ENCODE measurements at places on chromosomes 6 and 20. TPM values are rescaled to one million over a fixed set of nuclear protein-coding genes. Genes with fewer than 3 reads are reported as not detected.

DNA sequence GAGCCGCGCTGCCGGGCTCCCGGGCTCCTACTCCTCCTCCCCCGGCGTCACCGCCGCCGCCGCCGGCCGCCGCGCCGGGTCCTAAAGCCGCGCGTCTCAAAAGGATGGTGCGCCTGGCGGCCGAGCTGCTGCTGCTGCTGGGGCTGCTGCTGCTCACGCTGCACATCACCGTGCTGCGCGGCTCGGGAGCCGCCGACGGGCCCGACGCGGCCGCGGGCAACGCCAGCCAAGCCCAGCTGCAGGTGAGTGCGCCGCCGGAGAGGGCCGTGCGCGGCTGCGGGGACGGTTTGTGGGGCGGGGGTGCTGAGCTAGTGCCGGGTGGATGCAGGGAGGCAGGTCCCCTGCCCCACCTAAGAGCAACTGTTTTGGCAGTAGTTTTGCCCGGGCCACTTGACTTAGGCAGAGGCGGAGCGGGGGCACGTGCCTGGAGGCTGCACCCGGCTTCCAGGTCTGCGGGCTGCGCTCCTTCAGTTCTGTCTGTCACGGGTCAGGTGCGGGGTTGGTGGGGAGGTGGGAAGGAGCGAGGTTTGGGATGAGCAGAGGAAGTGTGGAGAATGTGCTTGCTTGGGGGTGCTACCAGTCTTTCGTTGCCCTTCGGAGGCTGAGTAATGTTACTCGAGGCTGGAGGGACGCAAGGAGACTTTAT is 722 bp downstream of the ISM1 start:
- H3K4me1 ChIP-seq: no peaks in the 10 kb centered on the region
- peak overlapping the region; percentile 88 for H3K27ac ChIP-seq
- H3K4me3 ChIP-seq: peak overlapping the region; percentile 66
- H3K36me3 ChIP-seq: no peaks in the 10 kb centered on the region
- peak; percentile 42 for DNase-seq

- H3K4me1 ChIP-seq: no peaks in the 10 kb centered on the region
- DNase-seq: no peak
- H3K36me3 ChIP-seq: no peaks in the 10 kb centered on the region
- no peak overlapping the region for H3K4me3 ChIP-seq
- no peak overlapping the region for H3K27ac ChIP-seq
Observed at GRCh38 chr20:10387686-10388085, 46.3 kb downstream of the MKKS start.

GRCh38 chr6:6829872-6830685 is 241.6 kb downstream of the LY86 start:
- no peak overlapping the region for H3K4me3 ChIP-seq
- no peaks in the 10 kb centered on the region for H3K4me1 ChIP-seq
- no peaks in the 10 kb centered on the region for H3K27me3 ChIP-seq
- no peak for DNase-seq
- no peaks in the 10 kb centered on the region for H3K36me3 ChIP-seq

GRCh38 chr20:59611286-59611685 is 6.9 kb downstream of the PHACTR3 start:
- no peak for DNase-seq
- no peak overlapping the region for H3K27ac ChIP-seq
- no peaks in the 10 kb centered on the region for H3K4me1 ChIP-seq
- H3K27me3 ChIP-seq: peaks cover 32% of the 10 kb centered on the region

DNA sequence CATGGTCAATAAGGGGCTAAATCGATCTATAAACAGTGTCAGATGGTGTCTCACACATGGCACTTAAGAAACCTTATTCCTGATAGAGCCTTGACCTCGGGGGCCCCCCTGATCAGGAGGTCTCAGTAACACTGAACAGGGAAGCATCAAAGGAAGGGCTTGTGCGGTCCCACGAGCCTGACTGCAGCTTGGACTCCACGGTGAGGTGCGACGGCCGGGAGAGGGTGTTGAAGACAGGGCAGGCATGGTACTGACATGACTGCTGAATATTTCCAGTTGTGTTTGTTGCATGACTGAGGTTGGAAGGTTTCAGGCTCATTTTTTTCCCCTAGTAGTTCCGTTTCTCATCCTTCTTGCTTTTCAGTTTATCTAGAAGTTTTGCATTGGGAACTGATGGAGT is 107.1 kb upstream of the JAG1 start:
- no peaks in the 10 kb centered on the region for H3K27me3 ChIP-seq
- H3K36me3 ChIP-seq: no peaks in the 10 kb centered on the region
- DNase-seq: no peak
- no peak overlapping the region for H3K27ac ChIP-seq
- no peak overlapping the region for H3K4me3 ChIP-seq

GRCh38 chr6:149233056-149233715 is 84.3 kb upstream of the TAB2 start:
- no peak for DNase-seq
- H3K27me3 ChIP-seq: no peaks in the 10 kb centered on the region
- peak overlapping the region; percentile 20 for H3K27ac ChIP-seq
- H3K36me3 ChIP-seq: no peaks in the 10 kb centered on the region
- no peaks in the 10 kb centered on the region for H3K4me1 ChIP-seq
- H3K4me3 ChIP-seq: no peak overlapping the region

DNA sequence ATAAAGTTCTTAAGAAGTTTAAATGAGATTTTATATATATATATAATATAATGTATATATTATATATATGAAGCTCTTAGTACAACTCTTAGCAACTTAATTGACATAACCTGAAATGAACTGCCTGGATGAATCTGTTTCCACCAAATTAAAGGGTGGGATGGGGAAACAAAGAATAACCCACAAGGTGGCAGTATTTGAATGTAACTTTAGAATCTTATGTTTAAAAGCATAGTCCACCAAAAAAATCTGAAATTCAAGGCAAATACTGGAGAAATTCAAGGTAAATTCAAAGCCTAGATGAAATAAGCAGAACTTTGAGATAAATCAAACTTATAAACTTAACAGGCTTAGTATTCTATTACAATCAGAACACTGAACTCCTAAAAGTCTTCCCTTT is 4.4 kb upstream of the IBTK start:
- no peaks in the 10 kb centered on the region for H3K36me3 ChIP-seq
- H3K27me3 ChIP-seq: no peaks in the 10 kb centered on the region
- no peak overlapping the region for H3K27ac ChIP-seq
- no peak for DNase-seq

GRCh38 chr20:9739991-9740390 is 98.9 kb downstream of the PAK5 start:
- H3K27me3 ChIP-seq: no peaks in the 10 kb centered on the region
- H3K27ac ChIP-seq: no peak overlapping the region
- H3K4me1 ChIP-seq: no peaks in the 10 kb centered on the region
- no peak overlapping the region for H3K4me3 ChIP-seq
- no peak for DNase-seq

GRCh38 chr6:11665604-11666326 is 112.8 kb downstream of the ADTRP start:
- DNase-seq: no peak
- no peaks in the 10 kb centered on the region for H3K36me3 ChIP-seq
- no peaks in the 10 kb centered on the region for H3K4me1 ChIP-seq
- H3K4me3 ChIP-seq: no peak overlapping the region

DNA sequence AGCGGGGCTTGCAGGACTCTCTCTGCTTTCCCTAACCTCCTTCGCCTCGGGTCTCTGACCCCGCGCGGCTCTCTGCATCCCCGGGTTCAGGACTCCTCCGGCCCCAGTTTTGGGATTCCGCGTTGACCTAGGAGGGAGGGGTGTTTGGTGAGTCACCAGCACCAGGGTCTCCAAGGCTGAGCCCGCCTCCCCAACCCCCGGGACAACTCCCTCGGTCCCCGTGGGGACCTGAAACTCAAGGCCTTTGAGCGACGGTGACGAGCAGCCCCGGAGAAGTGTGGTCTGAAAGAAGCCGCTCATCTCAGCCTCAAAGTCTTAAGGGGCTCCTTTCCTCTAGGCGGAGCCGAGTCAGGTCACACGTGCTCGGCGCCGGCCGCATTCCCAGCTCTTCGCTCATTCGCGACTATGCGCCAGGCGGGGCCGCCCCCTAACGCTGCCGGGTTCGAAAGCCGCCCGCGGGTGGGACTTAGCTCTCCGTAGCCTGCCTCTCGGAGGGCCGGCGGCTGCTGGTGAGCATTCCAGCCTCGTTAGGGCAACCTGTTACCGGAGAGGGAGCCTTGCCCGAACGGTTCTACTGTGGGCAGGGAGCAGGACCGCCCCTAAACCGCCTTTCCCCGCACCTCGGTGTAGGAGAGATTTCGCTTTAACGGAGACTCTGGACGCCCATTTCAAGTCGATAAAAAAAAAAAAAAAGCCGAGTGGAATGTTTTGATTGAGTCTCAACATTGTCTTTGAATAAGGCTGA is 3.0 kb upstream of the PRDM13 start:
- no peak overlapping the region for H3K27ac ChIP-seq
- peak overlapping the region; percentile 68 for H3K4me3 ChIP-seq
- H3K4me1 ChIP-seq: no peaks in the 10 kb centered on the region
- no peak for DNase-seq

GRCh38 chr6:97394160-97394748 is 111.2 kb upstream of the MMS22L start:
- no peaks in the 10 kb centered on the region for H3K27me3 ChIP-seq
- no peak overlapping the region for H3K4me3 ChIP-seq
- H3K36me3 ChIP-seq: no peaks in the 10 kb centered on the region
- no peak for DNase-seq
- no peaks in the 10 kb centered on the region for H3K4me1 ChIP-seq

DNA sequence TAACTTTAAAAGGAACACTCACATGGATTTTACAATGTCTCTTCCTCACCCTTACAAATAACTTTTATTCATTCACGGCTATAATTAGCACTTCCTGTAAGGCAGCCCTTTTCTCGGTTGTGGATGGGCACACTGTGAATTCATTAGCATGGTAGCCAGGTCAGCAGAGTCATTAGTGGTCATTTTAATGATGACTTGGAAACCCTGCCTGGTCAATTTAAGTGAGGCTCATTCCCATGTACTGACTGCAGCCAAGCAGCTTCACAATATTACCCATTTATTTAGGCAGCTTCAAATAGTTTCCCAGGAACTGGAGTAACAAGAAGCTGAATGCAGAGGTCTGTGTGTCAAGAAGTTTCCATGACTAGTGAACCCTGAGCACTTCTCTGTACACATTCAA is 248.8 kb downstream of the KHDC1L start:
- no peak overlapping the region for H3K4me3 ChIP-seq
- H3K27ac ChIP-seq: no peak overlapping the region
- DNase-seq: no peak
- H3K27me3 ChIP-seq: no peaks in the 10 kb centered on the region

- no peaks in the 10 kb centered on the region for H3K27me3 ChIP-seq
- H3K4me3 ChIP-seq: no peak overlapping the region
- no peaks in the 10 kb centered on the region for H3K36me3 ChIP-seq
Observed at GRCh38 chr6:144159223-144159622, 8.9 kb downstream of the STX11 start.

DNA sequence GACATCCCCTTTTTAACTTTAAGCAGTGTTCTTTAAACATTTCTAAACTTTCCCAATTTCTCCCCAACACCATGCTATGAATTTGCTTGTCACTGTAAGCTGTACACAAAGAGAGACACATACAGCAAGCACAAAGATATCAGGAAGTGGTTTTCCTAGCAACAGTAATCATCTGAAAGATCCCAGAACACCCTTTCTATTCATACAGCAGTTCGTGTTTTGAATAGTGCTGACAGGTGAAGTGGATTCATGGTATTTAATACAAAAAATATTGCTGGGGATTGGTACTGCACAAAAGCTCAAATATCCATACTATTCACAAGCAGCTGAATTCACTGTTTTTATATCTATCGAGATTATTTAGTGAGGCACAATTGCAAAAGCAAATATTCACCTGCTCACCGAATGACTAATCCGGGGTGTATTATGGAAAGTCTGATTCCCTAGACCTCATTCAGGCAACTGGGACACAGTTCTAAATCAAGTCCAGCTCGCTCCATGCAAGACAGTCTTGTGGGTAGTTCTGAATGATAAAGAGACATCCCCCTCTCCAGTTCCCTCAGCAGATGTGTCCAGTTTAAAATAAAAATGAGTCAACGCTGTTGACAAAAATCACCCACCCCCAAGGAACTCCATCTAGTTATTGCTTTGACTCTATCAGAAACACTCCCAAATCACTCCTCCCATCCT is 107.1 kb upstream of the TSHZ2 start:
- H3K4me1 ChIP-seq: no peaks in the 10 kb centered on the region
- no peaks in the 10 kb centered on the region for H3K36me3 ChIP-seq
- no peak overlapping the region for H3K4me3 ChIP-seq
- H3K27ac ChIP-seq: no peak overlapping the region
- no peak for DNase-seq
- H3K27me3 ChIP-seq: no peaks in the 10 kb centered on the region

DNA sequence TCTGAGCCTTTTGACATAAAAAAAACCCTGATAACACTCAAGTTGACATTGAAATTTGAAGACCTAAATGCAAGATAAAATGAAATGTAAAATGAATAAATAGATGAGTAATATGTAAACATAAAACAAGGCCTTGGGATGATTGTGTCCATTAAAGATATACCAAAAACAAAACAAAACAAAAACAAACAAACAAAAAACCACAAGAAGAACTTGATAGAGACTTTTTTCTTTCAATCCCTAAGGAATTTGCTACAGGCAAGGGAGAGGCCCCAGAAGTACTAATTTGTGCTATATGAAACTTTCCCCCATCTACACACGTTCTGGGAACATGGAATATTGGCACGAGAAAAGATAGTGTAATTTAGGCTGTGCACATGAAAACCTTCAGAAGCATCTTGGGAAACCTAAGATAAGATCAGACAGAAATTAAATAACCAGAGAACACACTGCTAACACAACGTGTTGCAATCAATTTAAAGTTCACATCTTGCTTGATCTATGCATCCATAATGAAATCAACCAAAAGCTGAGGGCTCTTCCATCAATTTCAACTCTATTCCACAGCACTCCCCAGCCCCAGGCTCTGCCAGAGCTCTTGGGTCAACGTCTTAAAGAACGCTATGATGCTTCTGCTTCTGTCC is 201.1 kb upstream of the RREB1 start:
- DNase-seq: no peak
- no peaks in the 10 kb centered on the region for H3K4me1 ChIP-seq
- no peak overlapping the region for H3K27ac ChIP-seq
- H3K36me3 ChIP-seq: no peaks in the 10 kb centered on the region
- no peaks in the 10 kb centered on the region for H3K27me3 ChIP-seq

DNA sequence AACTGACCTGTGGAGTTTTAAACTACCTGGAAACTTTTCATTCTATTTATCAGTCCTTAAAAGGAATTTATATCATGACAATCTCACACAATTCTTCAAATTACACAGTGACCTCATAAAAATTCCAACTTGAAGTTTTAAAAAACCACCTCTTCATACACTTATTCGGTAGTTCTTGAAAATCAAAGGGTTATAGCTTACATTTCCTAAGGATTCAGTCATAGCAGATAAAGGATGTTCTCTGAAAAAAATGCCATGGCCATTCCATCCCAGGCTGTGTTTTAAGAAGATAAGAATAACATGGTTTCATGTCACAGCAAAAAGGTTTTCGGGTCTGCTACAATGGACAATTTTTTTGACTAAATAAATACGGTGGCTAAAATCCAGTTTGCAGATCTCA is 41.2 kb downstream of the GOPC start:
- H3K27me3 ChIP-seq: no peaks in the 10 kb centered on the region
- H3K4me3 ChIP-seq: no peak overlapping the region
- no peak for DNase-seq
- no peaks in the 10 kb centered on the region for H3K36me3 ChIP-seq

The LZTS3 gene
- 11.3 TPM for total RNA-seq

The TMEM74B gene
- total RNA-seq: 4.3 TPM

The GCNT2 gene
- 1.4 TPM for total RNA-seq

The HLA-DRB1 gene
- total RNA-seq: 90.3 TPM

The RTEL1 gene
- total RNA-seq: 22.3 TPM
